Fibroblast of lung (primary cell): ENCODE measurements at places on chromosomes 1 and 21. TPM values are rescaled to one million over a fixed set of nuclear protein-coding genes. Genes with fewer than 3 reads are reported as not detected.
A peak's percentile ranks its signal among the peaks of the same experiment; 100 is the strongest.

GRCh38 chr1:217563179-217563578 is 67.7 kb downstream of the GPATCH2 start:
- H3K36me3 ChIP-seq = no peaks in the 10 kb centered on the region
- peaks cover 9% of the 10 kb centered on the region for H3K4me1 ChIP-seq
- H3K4me3 ChIP-seq = no peak overlapping the region
- H3K27me3 ChIP-seq = no peaks in the 10 kb centered on the region

Gene LCE2B
- not detected in 2 replicates for total RNA-seq

Gene SAMD11
- total RNA-seq = 3.8 and 7.7 TPM in 2 replicates

- H3K27me3 ChIP-seq = no peaks in the 10 kb centered on the region
- no peak overlapping the region for H3K27ac ChIP-seq
- no peak overlapping the region for H3K4me3 ChIP-seq
Observed at GRCh38 chr1:231923491-231924041, 297.0 kb downstream of the DISC1 start.

DNA sequence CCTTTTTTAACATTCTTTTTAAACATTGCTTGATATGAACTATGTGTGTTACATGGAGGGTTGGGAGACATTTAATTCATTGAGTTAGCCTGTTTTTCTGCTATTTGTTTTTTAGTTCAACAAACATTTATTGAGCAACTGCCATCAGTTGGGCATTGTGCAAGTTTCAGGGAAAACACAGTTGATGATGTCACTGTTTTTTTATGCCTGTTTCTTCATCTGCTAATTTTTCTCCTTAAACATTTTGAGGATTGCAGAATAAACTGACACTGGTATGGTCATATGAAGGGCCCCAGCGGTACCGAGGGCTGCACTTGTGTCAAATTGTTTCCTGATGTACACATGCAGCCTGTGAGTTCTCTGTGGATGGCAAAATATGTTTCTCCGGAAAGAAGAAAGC is 253.0 kb downstream of the FGGY start:
- peak; percentile 91 for DNase-seq
- H3K4me1 ChIP-seq = peaks cover 3% of the 10 kb centered on the region
- H3K4me3 ChIP-seq = no peak overlapping the region

- no peak for DNase-seq
- no peak overlapping the region for H3K4me3 ChIP-seq
- H3K27ac ChIP-seq = no peak overlapping the region
Observed at GRCh38 chr1:231686384-231686783, 59.8 kb downstream of the DISC1 start.

Gene COQ8A
- 19.3 and 19.7 TPM in 2 replicates for total RNA-seq

Gene SPSB1
- 20.0 and 20.6 TPM in 2 replicates for total RNA-seq

DNA sequence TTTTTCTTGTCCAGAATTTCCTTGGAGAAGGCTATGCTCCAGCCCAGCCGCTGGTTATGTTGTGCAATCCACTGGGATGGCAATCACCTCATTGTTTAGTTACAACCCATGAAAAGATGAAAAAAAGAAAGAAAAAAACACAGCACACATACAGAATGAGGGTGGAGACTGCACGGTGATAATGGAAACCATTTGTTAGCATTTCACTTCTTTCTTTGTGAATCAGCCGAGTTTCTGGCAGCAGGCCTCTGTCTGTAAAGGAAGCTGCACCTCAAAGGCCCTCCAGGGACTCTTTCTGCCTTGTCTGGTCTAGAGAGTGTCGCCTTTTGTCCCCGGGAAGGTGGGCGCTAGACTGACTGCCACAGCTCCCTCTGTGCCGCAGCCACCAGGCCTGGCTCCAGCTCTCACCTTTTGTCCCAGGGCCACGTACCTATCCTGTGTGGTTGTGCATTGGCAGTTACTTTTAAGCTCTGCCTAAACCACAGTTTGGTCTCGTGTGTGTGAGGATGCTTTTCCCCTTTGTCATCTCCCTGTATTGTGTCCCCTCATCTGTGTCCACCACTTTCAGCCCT is 35.6 kb downstream of the NGF start:
- no peaks in the 10 kb centered on the region for H3K27me3 ChIP-seq
- H3K4me1 ChIP-seq = peaks cover 18% of the 10 kb centered on the region
- no peak overlapping the region for H3K4me3 ChIP-seq
- DNase-seq = peak; percentile 93
- peak overlapping the region; percentile 74 for H3K27ac ChIP-seq
- H3K36me3 ChIP-seq = no peaks in the 10 kb centered on the region

DNA sequence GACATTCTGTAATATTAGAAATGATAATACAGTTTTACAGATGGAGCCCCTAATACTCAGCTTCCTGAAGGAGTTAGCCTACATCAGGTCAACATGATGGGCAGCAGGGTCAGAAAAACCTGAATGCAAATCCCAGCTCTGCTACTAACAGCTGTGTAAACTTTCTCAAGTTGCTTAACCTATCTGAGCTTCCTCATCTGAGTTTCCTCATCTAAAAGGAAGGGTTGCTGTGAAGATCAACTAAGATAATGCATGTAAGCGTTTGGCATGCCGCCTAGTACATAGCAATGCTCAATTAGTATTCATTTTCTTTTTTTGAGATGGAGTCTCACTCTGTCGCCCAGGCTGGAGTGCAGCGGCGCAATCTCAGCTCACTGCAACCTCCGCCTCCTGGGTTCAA is 18.4 kb upstream of the DESI2 start:
- H3K27me3 ChIP-seq = peaks cover 5% of the 10 kb centered on the region
- H3K27ac ChIP-seq = no peak overlapping the region
- no peaks in the 10 kb centered on the region for H3K4me1 ChIP-seq
- no peak overlapping the region for H3K4me3 ChIP-seq
